ENCODE measurements at places on chromosomes 6 and 20.
A peak's percentile ranks its signal among the peaks of the same experiment; 100 is the strongest.

- peak; percentile 1 for DNase-seq
Measured at GRCh38 chr20:62745952-62746288, 37.3 kb downstream of the NTSR1 start.

- no peak for DNase-seq
Measured at GRCh38 chr6:57822896-57823358, 505.5 kb downstream of the PRIM2 start.

- DNase-seq = no peak
Measured at GRCh38 chr20:44513871-44514270, 8.0 kb downstream of the SERINC3 start.

GRCh38 chr6:25645916-25646315 is 6.1 kb upstream of the SCGN start:
- DNase-seq = no peak

DNA sequence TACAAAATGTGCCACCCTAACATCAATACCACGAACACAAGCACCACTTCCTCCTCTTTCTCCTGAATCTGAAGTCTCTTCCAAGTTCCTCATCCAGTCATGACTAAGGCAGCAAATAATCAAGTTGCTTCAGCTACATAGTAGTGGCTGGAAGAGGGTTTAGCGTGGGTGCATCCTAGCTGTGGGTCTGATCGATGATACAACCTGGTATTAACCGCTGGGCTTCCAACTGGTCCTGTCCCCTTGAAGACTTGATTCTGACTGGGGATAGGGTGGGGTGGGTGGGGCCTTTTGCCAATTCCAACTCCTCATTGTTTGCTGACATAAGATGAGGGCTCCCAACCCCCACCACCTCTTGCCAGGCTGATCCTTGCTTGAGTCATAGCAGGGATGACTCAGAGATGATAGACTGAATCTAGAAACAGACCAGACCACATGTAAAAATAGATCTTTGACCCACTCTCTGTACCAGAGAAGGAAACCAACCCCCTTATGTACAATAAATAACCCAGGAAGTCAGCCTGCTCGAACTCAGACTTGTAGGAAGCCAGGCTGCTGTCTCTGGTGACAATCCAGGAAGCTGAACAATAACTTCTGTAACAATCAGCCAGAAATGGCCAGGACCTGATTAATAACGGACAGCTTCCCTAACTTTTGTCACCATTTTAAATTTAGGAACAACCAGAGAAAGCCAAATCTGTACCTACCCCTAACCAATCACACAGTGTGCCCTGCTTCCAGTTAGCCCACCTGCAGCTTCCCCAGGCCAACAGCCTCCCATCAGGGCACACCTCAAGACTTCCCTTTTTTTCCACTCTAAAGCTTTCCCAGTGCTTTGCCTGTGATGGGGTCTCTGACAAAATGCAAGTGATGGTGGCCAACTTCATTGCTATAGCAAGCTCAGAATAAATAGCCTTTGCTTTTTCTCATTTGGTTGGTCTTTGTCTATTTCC is 68.9 kb upstream of the FAM184A start:
- peak; percentile 19 for DNase-seq

DNA sequence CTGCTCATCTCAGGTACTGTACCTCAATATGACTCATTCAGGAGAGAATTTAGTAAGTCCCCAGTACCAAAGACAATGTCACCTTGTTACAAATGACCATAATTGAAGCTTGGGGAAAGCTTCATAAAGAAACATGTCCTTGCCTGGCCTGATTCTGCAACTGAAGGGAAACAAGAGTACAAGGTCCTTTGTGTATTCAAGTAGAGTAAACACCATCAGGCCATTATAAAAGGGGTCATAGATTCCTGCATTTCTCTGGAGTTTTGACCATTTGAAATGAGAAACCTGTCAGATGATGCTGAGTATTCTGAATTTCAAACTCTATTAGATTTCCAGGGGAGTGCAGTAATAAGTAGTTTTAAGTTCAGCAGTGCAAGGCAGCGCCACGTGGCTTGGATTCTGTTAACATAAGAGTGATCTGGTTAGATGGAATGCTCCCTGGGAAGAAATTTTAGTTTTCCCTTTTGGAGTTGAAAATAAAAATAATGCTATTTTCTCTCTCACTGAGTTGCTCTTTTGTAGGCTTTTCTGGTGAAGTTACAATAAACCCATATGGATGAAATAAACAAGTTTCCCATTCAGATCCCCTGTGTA is 1054.3 kb downstream of the EPHA7 start:
- DNase-seq = no peak

- DNase-seq = no peak
Measured at GRCh38 chr20:41361757-41362747, 4.6 kb downstream of the EMILIN3 start.

- DNase-seq = no peak
Measured at GRCh38 chr6:98831057-98831958, 3.1 kb upstream of the POU3F2 start.

DNA sequence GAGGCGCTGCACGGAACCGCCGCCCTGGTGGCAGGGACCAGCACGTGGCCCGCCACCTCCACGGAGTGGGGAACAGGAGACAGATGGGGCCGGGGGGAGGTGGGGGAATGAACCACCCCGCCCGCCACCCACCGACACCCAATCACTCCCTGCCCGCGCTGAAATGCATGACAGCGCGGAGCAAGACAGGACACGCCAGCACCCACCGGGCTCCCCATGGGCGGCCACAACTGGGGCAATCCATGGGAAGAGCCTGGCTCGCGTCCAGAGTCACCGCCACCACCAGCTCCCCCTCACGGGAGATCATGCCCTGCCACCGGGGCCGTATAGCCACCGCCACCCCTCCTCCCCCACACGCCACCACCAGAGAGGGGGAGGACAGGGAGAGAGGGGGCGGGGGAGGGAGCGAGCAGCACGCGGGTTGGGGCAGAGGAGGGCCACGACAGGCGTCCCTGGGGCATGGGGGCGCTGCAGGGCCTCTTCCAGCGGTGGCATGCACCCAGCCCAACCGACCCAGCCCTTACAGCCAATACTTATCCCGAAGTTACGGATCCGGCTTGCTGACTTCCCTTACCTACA is 744.3 kb upstream of the DEFB115 start:
- no peak for DNase-seq

DNA sequence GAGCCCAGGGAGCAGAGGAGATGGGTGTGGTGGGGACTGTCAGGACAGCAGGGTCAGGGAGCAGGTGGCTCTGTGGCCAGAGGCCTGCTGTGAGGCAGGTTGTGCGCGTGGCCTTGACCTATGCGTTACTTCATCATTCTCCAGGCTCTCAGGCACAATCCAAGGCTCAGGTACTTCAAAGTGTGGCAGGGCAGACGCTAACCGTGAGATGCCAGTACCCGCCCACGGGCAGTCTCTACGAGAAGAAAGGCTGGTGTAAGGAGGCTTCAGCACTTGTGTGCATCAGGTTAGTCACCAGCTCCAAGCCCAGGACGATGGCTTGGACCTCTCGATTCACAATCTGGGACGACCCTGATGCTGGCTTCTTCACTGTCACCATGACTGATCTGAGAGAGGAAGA is 535 bp downstream of the NCR2 start:
- DNase-seq = no peak

DNA sequence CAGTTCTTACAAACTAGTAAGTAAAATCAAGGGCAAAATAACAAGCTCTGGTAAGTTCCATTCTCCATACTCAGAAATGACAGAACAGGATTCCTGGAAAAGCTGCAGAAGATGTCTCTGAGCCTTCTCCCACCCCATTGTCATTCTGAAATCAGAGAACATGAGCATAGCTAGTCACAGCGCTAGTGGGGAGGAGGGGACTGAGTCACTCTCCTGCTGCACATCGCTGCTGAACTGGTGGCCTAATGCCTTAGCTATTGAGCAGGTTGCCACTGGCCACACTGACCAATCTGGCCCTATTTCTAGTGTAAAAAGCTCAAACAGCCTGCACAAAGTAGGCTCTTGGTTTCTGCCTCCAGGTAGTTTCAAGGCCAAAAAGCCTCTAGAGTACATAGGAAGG is 26.1 kb upstream of the RIPPLY2 start:
- no peak for DNase-seq

GRCh38 chr20:10221021-10221420 is 2.4 kb downstream of the SNAP25 start:
- no peak for DNase-seq

Data from T-helper 2 cell (primary cell).